ENCODE measurements at places on chromosomes 16 and 17. TPM values are rescaled to one million over a fixed set of nuclear protein-coding genes. Genes with fewer than 3 reads are reported as not detected.

DNA sequence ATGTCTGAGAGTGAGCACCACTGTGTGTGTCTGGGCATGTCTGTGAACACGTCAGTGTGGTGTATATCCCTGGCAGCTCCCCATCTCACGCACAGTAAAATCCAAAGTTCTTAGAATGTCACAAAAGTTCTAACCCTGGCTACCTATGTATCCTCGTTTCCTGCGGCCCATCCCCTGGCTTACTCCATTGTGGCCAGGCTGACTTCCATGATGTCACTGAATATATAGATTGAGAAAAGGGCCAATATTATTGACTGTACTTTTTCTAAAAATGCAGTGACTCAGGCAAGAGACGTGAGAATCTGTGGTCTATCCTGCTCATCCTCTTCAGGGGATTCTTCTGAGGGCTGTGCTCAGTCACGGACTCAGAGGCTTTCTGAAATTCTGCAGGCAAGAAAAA lies 963 bp upstream of the METTL22 start:
- no peak for DNase-seq

GRCh38 chr16:69410219-69410990 lies 14.0 kb upstream of the CYB5B start:
- no peak for DNase-seq

Gene TBC1D26
- not detected for total RNA-seq

Gene MYH11
- total RNA-seq = 81.2 TPM

DNA sequence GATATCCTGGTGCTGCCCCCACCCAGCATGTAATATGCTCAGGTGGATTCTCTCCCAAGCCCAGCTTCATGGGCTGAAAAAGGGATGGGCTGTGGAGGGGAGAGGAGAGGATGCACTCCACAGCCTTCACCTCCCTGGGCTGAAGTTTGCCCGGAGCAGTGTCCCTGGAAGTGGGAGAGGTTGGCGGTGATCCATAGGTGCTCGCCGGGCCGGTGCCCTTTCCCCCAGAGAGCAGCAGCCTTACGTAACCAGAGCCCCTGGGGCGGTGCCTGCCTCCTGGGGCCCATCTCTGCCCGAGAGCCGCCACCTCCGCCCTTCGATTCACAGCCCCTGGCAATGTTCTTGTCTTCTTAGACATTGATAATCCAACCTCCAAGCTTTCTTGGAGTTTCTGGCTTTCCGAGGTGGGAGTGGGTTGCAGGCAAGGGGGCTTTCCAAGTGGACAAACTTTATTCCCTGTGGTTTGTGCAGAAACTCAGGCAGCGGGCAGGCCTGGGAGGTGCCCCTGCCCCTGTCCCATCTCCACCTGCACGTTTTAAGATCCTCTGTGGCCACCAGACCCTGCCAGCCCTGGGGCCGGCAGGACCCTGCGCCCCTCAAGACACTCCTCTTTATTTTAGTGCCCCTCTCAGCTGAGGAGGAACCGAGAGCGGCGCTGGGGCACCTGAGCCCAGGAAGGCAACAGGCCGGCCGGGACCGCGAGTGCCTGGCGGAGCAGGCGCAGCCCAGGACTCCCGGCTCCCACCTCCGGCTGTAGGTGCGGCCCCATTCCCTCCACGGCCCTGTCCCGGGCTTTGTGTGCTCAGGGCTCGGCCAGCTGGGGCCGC lies 3.1 kb upstream of the WDR90 start:
- DNase-seq = no peak

DNA sequence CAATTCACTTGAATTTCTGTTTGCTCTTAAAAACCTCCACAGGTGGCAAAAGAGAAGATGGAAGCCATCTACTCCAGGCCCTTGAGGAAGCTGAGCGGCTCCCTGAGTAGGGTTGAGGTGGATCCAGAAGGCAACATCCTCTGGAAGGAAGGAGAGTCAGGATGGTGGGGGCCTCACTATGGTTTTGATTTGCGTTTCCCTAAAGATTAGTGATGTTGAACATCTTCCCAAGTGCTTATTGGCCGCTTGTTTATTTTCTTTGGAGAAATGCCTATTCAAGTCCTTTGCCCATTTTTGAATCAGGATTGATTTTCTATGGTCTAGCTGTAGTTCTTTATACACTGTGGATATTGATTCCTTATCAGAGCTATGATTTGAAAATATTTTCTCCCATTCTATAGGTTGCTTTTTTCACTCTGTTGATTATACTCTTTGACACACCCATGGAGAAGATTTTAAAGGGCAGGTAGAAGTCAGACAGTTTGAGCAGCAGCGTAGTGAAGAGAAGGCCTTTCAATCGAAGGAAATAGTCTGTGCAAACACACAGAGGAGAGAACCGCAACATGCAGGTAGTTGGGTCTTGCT lies 58.6 kb downstream of the WSB1 start:
- DNase-seq = no peak

DNA sequence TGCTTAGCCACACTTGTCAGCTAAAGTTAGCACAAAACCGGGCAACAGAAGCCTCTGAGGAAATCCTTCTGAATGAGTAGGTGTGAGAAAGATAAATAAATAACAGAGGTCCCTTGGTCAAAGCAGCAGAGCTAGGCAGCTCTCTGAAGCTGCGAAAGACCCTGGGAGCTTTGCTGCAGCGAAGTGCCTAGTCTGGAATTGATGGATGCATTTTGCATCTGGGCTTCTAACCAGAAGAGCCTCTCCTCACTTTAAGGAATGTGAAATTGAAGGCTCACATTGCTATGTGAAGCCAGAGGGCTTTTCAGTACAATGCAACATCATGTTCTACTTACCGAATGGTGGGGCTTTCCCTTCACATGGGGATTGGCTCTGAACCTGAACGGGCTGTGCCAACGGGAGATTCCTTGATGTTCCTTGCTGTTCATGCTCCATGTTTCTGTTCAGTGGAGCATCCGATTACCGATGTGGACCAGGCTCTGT lies 274.6 kb downstream of the HS3ST3B1 start:
- DNase-seq = no peak

DNA sequence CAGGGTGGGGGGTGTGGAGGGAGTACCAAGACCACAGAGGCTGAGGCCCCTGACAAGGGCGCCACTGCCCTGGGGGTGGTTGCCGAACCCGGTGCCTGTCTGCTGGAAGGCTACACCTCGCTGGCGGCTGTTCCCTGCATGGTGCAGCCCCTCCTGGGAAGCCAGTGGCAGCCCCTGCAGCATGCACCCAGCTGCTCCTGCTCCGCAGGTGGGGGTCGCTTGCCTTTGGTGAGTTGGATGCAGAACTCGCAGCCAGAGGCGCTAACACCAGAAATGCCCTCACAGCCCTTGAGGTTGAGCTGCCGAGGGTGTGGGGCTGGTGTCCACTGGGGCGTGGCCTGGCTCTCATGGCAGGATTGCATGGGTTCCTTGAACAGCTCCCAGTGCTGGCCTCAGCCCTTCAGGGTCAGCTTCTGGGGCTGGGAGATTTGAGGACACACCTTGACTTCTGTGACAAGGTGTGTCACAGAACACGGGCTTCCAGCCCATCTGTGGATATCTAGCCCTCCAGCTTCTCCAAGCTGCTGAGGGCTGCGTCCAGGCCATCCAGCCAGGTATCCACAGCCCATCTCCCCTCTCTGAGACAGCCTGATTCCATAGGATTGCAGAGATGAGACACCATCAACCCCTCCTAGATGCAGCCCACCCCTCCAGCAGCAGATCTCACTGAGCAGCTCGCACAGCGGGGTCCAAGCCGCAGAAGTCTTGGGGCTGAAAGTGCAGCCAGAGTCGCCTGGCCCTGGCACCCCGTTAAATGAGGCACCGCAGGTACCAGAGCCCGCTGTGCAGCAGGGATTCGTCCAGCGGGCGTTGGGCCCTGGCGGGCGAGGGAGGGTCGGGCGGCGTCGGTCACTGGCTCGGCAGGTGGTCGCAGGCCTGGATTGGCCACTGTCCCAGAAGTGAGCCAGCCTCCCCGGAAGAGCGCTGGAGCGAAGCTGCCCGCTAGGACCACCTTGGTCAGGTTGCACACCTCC lies 586.3 kb downstream of the KCNJ18 start:
- DNase-seq = no peak

Gene CCR7
- total RNA-seq = 1.5 TPM

Gene GLIS2
- total RNA-seq = 11.1 TPM

DNA sequence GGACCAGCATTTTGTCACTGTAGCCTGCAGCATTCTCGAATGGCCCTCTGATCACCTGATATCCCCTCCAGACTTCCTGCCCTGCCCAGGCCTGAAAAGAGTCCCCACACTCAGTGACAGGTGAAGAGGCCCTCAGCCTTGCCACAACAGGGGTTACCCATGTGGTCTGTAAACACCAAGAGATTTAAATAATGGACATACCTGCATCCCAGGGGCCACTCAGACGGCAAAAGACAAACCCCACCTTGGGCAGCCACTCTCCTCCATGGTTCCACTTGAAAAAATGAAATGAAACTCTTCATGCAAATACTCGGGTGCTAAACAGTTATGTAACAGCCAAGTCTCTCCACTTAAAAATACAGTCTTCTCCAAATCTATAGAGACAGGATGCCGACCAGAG lies 22.9 kb upstream of the PECAM1 start:
- no peak for DNase-seq

GRCh38 chr16:3938843-3939624 lies 58.5 kb upstream of the CREBBP start:
- DNase-seq = no peak

- DNase-seq = peak; percentile 63
These were observed 59.1 kb upstream of the CLEC18B start for GRCh38 chr16:74480150-74481029.

GRCh38 chr17:68455901-68456338 lies 1.4 kb downstream of the WIPI1 start:
- no peak for DNase-seq

- DNase-seq = no peak
These were observed 43.9 kb upstream of the ICAM2 start for GRCh38 chr17:64064331-64064730.

Gene ATXN2L
- 94.5 TPM for total RNA-seq

DNA sequence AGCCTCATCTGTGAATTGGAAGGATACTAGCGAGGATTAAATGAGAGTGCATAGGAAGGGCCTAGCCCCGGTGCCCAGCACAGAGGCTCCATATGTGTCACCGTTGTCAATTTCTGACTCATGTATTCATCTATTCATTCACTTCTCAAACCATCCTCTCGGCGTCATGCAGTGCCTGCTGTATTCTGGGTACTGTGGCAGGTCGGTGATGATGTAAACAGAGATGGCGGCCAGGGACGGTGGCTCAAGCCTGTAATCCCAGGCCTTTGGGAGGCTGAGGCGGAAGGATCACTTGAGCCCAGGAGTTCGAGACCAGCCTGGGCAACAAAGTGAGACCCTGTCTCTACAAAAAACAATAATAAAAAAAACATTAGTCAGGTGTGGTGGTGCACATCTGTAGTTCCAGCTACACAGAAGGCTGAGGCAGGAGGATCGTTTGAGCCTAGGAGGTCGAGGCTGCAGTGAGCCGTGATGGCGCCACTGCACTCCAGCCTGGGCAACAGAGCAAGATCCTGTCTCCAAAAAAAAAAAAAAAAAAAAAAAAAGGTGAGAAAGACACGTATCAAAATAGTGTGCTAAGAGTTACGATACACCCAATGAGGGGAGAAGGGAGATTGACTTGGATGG lies 4.3 kb upstream of the PPP1R1B start:
- DNase-seq = no peak

Gene TP53TG3C
- total RNA-seq = not detected

DNA sequence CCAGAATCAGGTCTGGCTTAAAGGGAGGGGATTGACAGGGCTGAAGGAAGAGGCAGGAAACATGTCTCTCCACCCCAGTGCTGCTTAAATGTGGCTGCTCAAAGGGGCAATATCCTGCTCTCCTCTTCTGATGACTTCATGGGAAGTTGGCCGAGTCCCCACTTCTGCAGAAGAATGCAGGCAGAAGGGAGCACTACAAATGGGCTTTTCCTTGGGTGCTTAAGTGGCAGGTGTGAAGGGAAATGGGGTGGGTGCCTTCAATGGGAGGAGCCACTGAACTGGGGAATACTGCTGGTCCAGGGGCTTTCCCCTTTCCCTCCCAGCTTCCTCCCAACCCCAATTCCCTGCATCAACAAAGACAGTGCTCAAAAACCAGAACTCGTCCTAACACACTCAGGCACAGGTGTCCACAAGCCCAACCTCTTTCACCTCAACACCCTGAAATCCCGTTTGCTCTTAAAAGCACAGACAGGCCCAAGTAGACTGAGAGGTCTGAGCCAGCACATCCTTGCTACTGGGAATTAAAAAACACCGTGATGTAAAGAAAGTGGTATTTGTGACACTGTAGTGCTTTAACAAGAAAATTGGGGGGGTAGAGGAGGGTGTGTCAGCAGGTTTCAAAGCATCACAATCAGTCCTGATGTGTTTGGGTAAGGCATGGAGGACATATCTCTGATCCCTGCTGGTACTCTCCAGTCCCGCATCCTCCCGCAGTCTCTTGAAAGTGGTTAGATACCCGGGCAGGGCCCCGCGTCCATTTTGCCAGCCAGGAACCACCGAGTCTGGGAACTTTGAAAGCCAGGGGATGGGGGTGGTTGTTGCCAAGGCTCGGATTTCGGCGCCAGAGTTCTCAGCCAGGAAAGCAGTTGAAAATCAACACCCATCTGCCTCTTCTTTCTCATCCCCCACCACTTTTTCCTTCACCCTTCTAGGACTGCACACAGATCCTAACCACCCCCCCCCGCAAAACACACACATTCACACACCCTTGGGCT lies 1.6 kb downstream of the CA10 start:
- DNase-seq = no peak

Gene GOSR2
- 52.6 TPM for total RNA-seq

Gene TERB1
- total RNA-seq = not detected

Gene TMEM235
- total RNA-seq = not detected

Gene DNAI2
- 0.60 TPM for total RNA-seq

GRCh38 chr17:6195123-6195522 lies 124.9 kb downstream of the WSCD1 start:
- no peak for DNase-seq

DNA sequence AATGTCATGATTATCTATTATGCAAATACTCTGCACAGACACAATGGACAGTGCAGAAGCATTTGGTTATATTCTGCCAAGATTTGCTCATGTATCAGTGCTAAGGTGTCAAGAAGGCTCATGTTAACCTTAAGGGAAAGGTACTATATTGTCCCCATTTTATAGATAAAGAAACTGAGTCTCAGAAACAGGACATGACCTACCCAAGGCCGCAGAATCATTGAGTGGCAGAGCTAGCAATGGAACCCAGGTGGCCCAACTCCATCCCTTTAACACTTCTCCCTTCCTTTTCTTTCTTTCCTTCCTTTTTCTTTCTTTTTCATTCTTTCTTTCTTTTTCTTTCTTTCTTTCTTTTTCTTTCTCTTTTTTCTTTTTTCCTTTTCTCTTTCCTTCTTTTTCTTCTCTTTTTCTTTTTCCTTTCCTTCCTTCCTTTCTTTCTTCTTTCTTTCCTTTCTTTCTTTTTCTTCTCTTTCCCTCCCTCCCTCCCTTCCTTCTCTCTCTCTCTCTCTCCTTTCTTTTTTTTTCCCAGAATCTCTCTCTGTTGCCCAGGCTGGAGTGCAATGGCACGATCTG lies 149.8 kb downstream of the CPPED1 start:
- DNase-seq = no peak

GRCh38 chr17:48194097-48194550 lies 86.6 kb downstream of the SNX11 start:
- no peak for DNase-seq

- DNase-seq = no peak
These were observed 562.0 kb upstream of the GOT2 start for GRCh38 chr16:59295993-59296736.

Data from tibial nerve (tissue), 4 donors.